Stimulated activated CD4-positive, alpha-beta T cell treated with anti-CD3 and anti-CD28 coated beads, Interleukin-4, amount 100 ng/mL, for 48 hours (primary cell): ENCODE measurements at places on chromosomes 3 and 15.
A peak's percentile ranks its signal among the peaks of the same experiment; 100 is the strongest.

- peak; percentile 34 for DNase-seq
These were observed 655 bp downstream of the CYFIP1 start for GRCh38 chr15:22979238-22980188.

DNA sequence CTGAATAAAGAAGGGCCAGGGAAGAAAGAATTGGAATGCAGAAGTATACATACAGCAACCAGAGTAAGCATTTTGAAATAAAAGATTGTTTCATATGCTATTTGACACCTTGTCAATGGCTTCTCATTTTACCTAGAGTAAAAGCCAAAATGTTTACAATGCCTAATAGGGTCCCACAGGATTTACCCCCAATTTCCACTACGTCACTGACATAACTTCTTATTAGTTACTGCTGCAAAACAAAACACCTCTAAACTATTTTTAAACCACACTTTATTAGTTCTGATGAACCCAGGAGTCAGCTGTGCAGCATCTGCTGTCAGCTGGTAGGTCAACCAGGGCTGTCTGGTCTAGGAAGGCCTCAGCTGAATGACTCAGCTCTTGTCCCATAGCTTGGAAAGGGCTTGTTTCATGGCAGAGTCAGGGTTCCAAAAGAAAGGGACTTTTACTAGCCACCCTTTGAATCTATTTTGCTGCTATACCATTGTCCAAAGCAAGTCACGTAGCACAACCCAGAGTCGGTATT is 945.1 kb downstream of the EPHA3 start:
- DNase-seq = no peak

DNA sequence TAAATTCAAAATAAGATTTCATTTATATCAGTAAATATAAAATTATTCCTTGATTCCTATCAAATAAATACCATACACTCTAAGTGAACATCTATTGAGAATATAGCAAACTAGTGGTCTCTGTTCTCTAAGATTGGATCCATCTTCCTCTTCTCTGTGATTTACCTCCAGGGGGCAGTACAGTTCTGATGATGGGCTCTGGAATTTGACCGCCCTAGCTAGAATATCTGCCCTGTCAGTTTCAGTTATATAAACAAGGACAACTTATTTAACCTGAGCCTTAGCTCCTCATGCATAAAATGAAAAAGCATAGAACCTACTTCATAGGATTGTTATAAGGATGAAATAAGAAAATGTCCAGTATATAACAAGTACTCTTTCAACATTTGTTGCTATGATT is 171.1 kb upstream of the CCDC54 start:
- no peak for DNase-seq

GRCh38 chr3:190258634-190259033 is 63.6 kb downstream of the CLDN1 start:
- no peak for DNase-seq

DNA sequence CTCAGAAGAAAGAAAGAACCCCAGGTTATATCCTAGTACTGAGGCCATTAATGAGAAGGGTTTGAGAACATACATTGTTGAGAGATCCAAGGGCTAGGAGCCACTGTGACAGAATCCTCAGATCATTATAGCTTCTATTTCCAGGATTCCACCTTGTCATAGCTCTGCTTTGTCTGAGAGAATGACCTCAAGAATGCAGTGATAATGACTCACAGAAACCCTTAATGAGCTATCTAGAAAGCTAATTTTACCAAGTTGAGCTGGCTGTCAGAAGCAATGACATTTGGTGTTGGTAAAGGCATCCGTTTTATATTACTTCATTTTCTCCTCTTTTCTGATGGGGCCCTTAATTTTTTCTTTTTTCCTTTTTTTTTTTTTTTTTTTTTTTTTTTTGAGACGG is 10.9 kb downstream of the TRIP4 start:
- DNase-seq = no peak

DNA sequence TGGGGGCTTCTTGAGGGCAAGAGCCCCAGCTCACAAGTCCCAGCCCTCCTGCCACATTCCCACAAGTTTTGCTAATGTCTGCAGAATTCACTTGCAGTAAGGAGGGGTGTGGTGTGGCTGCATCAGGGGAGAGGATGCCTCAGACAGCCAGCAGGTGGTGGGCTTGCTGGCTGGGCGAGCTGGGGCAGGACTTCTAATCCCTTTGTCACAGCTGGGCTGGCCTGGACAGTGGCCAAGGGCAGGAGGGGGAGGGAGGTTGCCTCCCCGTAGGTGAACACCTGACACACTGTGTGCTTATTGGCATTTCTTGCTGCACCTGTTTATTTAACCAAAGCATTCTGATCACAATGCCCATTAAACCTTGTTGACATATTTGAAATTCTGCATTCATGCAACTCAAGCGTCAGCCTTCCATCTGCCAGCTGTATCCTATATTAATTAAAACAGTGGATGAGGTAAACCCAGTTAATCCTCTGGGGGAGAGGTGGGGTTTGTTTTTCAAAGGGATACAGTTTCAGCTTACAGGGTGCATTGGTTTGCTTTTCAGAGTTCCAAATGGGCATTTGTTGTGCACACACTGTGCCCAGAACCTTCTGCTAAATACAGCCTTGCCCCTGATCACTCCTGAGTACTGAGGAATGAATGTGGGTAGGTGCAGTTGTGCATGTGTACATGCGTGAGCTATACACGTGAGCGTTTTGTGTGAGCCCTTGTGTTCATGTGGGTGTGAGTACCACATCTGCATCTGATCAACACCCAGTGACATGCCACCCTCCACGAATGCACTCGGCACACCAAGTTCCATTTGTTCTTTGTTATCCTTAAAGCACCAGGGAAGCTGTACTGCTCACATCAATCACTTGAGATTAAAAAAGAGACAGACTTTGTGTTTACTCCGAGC is 268.7 kb downstream of the XXYLT1 start:
- no peak for DNase-seq

GRCh38 chr3:13747627-13748026 is 132.2 kb downstream of the WNT7A start:
- no peak for DNase-seq

DNA sequence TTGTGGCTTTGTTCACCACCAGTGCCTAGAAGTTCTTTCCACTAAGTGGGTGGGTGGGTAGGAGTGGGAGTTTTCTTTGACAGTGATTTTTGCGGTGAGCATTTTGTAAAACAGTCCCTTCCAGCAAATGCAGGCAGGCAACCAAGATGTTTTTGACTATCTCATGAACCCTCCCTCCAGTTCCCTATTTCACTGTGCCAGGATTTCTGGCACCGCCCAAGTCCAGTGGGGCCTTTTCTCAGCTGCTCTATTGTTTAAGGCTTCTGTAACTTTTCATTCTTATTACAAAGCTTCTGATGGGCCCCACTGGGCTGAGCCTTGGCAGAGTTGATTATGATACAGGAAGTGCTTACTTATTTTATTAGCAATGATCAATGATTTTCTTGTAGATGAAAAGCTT is 236.0 kb downstream of the EDEM1 start:
- no peak for DNase-seq

GRCh38 chr15:62618846-62619504 is 423.6 kb upstream of the TPM1 start:
- no peak for DNase-seq

GRCh38 chr3:158920371-158920770 is 118.5 kb downstream of the MFSD1 start:
- no peak for DNase-seq

- no peak for DNase-seq
These were observed 199.5 kb downstream of the GOLGA6L6 start for GRCh38 chr15:20341901-20342600.

DNA sequence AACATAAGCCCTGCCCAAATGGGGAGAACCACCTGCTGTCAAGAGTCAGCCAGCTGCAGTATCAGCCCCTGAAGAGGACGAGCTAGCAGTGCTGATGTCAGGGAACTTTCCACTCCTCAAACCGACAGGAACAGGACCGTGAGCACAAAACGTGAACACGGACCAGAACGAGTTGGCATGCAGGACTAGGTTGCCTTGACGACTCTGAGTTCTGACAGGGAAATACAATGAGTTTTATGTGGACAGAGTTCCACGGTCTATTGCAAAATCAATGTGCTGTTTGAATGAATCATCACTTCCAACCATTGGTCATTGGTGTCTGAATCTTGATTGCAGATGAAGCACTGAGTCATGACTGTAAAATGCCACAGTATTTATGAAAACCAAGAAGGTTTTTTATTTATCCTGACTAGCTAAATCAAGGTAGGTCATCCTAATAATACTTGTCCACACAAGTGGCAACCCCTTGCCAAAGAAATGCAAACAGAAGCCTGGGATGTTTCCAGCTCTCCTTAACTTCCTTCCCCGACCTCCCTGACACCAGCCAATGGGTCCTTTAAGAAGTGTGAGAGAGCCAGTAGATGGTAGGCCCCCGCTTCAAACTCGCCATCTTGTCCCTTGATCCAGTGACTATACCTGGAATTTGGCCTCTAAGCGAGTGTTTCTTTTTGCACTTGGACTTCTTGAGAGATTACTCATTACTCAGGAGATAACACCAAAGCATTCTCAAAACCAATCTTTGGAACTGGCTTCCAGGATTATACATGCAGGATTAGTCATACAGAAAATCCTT is 119.6 kb downstream of the ASB7 start:
- no peak for DNase-seq

GRCh38 chr15:88725305-88726210 is 77.7 kb upstream of the ACAN start:
- no peak for DNase-seq

GRCh38 chr3:172009803-172010202 is 29.6 kb upstream of the FNDC3B start:
- DNase-seq = no peak

GRCh38 chr15:31303726-31304648 is 22.6 kb upstream of the KLF13 start:
- no peak for DNase-seq

DNA sequence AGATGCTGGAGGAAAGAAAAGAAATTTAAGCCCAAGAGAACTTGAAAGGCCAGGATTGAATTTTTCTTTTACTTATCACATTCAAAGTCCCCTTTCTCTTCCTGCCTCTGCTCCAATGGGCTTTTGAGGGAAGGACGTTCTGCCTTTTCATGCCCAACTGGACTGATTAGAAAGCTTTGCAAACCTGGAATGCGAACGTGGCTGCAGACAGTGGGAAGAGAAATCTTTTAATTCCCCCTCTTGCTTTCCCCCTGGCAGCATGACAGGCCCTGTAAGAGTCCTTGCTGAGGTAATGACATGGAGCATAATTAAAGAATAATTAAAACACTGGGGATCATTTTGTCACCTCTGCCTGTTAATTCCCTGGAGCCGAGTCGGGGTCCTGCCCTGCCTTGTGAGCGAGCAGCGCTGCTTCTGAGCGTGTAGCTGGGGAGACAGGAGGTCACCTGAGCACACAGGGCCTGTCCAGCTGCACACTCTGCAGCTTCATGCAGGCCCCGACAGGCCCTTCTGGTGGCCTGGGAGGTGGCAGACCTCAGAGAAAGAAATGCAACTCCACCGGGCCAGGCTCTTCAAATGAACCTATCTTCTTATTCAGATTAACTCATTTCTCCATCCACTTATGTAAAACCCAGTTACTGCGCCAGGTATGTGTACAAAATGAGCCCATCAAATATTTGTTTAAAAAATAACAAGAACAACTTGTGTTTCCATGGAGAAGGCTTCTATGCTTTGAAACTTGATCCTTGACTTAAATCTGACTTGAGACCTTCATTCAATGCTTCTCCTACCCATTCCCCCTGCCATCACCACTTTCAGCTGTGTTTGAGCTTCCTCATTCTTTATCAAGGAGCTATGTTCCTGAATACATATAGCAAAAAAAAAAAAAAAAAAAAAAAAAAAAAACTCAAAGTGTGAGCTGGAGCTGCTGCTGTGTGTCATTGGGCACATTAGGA is 628.2 kb upstream of the CFAP20DC start:
- no peak for DNase-seq

GRCh38 chr3:43522727-43523362 is 99.0 kb downstream of the ANO10 start:
- DNase-seq = no peak

DNA sequence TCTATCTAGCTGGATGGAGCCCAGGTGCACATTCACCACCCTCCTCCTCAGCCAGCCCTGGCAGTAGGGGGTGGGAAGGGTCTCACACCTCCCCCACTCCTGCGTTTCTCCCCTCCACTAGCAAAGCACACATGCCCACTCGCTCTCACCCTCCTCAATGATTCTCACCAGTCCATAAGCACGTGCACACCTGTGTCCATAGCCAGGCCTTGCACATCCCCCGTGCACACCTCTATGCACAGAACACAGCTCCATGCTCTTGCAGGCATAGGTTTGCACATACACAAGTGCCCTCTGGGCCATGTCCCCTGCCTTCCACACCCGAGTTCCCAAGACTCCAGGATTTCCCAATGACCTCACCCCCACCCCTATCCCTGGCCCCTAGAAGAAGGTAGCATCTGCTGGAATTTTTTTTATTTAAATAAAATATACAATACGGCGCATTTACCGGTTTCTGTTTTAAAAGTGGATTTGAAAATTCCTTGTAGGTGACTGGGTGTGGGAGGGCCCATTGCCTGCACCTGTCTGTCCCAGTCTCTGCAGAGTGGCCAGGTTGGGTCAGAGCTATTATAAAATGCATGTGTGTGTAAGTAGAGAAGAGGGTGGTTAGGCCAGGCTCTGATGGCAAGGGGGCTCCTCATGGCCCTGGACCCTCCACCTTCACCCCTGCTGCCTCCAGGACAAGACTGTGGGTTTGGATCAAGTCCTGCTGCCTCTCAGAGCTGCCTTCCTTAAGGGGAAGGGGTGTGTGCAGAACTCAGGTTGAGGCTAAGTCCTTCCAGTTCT is 49.1 kb downstream of the HCN4 start:
- DNase-seq = no peak

DNA sequence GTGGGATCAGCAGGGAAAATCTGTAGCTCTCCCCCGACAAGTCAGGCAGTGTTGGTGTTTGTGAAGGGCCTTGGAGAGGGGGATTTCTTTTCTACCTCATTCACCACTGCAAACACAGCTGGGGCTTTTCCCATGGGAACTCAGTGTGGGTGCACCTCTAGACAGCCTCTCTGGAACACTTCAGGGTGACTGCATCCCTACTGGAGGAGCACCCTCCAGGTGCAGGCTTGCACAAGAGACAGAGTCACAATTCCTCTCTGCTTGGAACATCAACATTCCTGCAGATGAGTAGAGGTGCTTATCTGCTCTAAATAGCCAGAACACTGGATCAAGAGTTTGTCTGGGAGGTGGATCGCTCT is 72.7 kb upstream of the AKAP13 start:
- no peak for DNase-seq

DNA sequence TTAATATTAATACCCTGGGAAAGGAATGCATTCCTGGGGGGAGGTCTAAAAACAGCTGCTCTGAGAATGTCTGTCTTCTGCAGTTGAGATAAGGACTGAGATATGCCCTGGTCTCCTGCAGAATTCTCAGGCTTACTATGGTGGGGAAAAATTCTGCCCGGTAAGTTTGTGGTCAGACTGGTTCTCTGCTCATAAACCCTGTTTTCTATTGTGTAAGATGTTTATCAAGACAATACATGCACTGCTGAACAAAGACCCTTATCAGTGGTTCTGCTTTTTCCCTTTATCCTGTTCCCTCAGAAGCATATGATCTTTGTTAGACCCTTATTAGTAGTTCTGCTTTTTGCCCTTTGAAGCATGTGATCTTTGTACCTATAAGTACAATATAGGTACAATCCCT is 494.6 kb downstream of the CNTN6 start:
- DNase-seq = no peak
